Skin of body (tissue), 3 donors: ENCODE measurements at places on chromosomes 12 and 14. TPM values are rescaled to one million over a fixed set of nuclear protein-coding genes. Genes with fewer than 3 reads are reported as not detected.

GRCh38 chr14:91417120-91417982 is at the start of gene CCDC88C:
TSS of gene CCDC88C (minus strand) at chr14:91417820. CDS start at chr14:91417690, 130 bp downstream.
- DNase-seq, result no peak

Gene RDH16
- 0.69 TPM for total RNA-seq

DNA sequence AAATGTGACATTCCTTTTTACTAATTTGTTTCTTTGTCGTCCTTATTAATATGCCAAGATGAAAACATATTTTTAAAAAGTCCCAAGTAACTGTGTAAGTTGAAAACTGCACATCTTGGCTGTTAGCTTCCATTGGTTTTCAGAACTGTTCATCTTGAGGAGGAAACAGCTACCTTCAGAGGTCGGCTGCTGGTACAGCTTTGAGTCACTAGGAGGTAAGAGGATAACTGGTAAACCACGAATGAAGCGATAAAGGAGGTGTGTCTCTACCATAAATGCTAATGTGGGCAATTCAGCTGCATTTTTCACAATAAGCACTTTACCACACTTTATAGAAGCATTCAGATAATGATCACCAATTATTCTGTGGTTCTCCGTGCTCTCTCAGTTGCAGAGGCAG is 137.5 kb upstream of the KRAS start:
- no peak for DNase-seq

Gene SERPINA5
- total RNA-seq, result 0.20 TPM

GRCh38 chr12:51867796-51868428 is 19.4 kb upstream of the FIGNL2 start:
- DNase-seq, result no peak

Gene LALBA
- total RNA-seq, result not detected

DNA sequence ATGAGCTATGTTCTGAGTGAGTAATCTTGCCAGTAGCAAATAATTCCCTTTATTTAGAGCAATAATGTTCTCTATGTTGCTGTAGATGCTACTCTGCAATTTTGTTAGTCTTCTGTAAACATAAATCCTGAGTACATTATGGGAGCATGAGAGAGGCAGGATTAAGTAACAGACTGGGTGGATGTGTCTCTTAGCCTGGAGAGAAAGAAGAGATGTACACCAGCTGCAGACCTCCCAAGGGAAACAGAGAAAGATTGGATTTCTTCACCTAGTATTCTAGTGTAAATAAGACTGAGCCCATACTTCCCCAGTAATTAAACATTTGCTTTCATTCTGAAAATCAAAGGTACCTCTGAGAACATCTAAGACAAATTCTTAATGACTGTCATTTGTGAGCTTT is 564.0 kb downstream of the TRHDE start:
- DNase-seq, result no peak

Gene PGF
- total RNA-seq, result 6.3 TPM

- no peak for DNase-seq
Measured at GRCh38 chr12:50403001-50403440, 2.3 kb downstream of the LARP4 start.

DNA sequence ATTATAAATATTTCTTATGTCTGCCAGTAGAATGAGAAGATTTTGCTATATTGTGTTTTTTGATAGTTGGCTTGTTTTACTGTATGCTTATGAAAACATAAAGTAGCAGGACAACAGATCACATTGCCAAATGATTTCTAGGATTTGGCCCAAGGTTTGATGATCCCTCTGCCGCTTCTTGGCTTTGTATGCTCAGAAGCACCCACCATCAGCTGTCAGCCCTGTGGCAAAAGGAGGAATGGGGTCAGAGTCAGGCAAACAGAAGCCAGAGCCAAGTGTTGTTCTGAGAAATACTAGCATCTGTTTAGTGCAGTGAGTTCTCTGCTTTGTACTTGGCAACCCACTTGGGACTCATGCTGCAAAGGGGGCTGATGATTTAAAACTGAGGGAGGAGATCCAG is 152.2 kb downstream of the PDE3A start:
- peak; percentile 13 for DNase-seq

DNA sequence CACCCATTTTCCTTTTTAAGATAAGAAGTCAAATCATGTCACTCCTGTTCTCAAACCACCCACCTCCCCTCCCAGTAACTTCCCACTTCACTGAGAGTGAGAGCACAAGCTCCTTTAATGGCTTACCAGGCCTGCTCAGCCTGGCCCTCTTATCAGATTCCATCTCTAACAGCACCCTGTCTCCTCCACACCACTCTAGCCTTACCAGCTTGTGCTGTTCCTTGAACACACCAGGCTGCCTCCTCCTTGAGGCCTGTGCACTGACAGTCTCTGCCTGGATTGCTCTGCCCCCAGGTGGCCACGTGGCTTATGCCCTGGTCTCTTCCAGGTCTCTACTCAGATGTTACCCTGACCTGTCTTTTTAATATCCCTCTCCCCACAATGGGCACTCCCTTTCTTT is 40.1 kb upstream of the EVL start:
- no peak for DNase-seq

DNA sequence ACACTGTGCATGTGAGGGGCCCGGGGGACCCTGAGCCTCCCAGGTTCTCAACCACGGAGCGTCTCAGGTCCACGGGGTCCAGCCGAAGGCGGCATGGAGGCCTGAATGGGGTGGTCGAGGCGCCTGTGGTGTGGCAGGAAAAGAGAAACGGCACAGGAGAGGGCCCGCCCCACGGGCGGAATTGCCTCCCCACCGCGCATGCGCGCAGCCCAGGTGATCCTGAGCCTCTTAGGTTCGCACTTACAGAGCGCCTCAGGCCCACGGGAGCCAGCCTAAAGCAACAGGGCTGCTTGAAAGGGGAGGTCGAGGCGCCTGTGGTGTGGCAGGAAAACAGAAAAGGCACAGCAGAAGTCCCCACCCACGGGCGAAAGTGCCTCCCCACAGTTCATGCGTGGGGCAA is 311.0 kb downstream of the ALG10 start:
- DNase-seq, result no peak

DNA sequence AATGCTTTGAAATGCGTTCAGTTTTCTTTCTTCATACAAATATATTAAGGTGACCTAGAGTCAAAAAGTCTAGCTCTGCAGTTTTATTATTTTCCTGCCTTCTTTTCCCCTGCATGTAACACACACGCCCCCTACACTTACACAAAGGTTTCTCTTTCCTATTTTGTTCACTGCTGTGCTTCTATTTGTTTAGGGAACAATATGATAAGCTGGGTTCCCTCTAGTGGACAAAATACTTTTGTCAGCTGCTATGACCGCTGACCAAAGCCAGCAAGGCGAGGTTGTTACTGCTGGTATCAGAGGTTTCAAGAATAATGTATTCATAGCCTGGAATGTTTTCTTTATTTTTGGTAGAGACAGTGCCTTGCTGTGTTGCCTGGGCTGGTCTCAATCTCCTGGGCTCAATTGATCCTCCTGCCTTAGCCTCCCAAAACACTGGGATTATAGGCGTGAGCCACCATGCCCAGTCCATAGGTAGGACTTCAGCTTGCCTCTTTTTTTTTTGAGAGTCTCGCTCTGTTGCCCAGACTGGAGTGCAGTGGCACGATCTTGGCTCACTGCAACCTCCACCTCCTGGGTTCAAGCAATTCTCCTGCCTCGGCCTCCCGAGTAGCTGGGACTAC is 33.4 kb downstream of the FNTB start:
- DNase-seq, result peak; percentile 12

DNA sequence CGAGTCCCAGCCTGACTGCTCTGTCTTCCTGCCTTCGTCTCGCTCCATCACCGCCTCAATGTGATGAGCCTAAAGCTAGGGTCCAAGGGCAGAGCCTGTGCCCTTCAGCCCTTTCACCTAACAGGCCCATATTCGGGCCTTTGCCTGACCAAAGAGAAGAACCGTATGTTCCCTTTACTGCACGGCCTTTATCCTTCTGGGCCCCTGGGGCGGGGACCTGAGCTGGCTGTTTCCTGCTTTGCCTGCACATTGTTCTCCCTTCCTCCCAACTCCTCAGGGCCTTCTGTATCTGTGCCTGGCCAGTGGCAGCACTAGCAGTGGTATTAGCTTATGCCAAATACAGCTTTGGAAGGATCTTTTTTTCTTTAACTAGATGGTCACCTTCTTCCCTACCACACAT is 8.5 kb upstream of the MYL6B start:
- DNase-seq, result no peak

DNA sequence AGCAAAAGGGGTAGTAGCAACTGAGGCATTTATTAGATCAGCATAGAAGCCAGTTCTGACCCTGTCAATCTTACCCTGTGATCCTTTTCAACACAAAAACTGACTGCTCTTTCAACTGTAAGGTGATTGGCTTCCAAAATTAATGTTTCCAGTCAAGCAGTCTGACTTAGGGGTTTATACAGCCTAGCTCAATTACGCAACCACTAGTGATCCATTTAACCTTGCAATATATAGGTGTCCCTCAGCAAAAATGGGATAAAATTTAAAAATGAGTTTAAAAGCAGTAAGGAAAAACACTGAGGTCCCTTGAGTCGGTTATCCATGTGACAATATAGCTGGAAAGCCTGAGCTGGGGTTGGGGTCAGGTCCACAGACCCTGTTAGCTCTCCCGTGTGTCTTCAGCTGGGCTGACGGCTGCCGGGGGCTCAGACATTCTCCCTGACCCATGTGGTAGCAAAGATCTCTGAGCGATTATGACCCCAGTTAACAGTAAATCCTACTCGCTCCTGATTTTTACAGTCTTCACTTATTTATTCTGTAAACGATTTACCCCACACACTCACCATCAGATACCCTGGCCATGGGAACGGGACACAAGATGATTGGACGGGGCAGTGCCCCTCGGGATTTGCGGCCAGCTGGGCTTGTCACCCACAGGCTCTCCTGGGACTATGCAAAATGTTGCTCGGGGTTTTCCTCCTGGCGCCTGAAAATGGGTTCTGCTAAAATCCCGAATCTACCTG is 16.6 kb downstream of the ADGRD1 start:
- no peak for DNase-seq

DNA sequence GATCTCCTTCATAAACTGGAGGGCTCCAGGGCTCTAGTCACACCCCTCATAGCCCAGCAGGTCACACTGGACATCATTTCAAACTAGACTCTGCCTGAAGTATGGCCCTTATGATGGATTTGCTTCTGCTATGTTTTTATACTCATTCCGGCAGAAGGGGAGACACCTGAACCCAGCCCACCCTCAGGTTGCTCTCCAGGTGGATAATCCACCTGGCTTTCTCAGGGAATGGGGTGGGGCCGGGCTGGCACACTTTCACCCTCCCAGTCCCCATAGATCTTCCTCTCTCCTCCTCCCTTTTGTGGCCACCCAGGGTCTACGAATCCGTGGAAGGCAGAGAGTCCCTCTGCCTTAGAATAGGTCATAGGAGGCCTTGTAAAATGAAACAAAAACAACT is 9.8 kb upstream of the KRT73 start:
- DNase-seq, result no peak

GRCh38 chr14:76953311-76953945 is 75.1 kb downstream of the IRF2BPL start:
- no peak for DNase-seq

DNA sequence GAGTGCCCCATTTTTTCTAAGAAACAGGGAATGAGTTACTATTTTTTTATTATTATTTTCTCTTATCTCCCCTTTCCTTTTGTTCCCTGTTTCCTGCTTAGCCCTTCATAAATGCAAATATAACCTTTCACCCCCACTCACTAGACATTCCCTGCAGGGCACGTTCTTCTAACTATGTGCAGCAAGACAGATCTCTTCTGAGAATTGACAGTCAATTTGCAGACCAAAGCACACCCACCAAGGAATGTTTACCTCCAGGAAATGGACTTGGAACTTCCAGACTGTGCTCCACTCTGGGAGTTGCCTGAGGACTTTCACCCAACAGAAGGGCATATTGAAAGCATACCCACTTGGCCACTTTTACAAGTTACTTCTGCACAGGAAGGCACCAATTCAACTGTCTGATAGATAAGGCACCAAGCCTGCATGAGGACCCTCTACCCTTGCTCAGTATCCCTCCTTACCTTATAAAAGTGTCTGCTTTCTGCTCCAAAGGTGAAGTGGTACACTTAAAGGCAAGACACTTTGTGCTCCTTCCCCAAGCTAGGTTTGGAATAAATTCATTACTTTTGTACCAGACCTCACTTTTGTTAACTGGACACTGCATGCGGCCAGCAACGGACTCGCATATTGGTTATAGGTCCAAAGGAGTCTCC is 6.5 kb downstream of the TAS2R19 start:
- DNase-seq, result no peak

Gene HOXC6
- total RNA-seq, result 6.0 TPM

GRCh38 chr14:102593061-102593824 is 794 bp downstream of the RCOR1 start:
- DNase-seq, result no peak

DNA sequence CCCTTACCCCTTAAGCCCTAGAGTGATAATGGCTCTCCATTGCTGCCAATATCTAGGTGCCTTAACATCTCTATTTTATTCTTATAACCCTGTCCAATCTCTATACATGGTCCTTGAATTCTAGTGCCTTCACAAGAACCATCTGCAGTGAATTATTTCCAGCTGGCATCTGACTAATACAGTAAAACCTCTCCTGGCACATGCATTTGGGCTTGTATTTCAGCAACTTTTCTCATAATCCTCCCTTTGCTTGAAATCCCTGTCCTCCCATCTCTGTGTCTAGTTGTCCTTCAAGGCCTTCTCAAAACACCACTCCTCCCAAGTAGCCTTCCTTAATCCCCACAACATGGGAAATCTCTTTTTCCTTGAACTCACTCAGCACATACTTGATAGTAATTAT is 14.2 kb upstream of the HMGA2 start:
- no peak for DNase-seq

Gene LMNTD1
- 1.2 TPM for total RNA-seq

DNA sequence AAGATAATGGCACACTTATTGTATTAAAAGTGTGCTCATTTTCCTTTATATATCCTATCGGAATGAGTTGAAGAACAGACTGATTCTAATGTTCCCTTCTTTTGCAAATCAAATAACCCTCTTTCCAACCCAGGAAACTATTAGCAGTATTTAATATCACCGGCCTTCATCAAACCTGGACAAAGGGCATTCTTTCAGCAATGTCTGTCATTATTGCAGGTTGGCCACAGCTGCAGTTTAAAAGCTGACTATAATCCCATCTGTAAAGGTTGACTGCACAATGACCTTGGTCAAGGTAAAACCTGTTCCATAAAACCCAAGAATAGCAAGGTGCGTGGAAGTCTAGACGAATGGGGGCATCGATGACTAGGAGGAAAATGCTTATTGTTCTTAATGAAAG is 472.3 kb upstream of the SOX5 start:
- no peak for DNase-seq

DNA sequence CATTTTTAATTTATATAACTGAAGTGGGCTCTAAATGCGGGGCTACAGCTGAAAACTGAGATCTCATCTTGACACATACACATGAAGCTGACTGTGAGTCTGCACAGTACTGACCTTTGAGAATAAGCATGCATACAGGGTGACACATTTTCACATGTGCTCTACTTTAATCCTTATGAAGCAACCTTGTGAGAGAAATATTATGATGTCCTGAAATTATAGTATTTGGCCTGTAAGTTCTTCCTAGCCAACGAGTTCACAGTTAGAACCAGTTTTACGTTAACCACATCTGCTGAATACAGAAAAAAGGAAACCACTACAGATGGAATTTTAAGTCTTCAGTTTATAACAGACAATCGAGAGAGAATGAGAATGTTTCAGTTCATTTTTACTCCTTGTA is 70.3 kb downstream of the SPPL3 start:
- no peak for DNase-seq

Gene JAG2
- 27.0 TPM for total RNA-seq
